ENCODE measurements at places on chromosomes 3 and 15.

- H3K4me3 ChIP-seq, result no peak overlapping the region
- no peaks in the 10 kb centered on the region for H3K27me3 ChIP-seq
- DNase-seq, result no peak
- no peak overlapping the region for H3K27ac ChIP-seq
Measured at GRCh38 chr15:25345943-25346342, 92.9 kb downstream of the UBE3A start.

- DNase-seq, result no peak
- H3K36me3 ChIP-seq, result no peaks in the 10 kb centered on the region
- H3K27ac ChIP-seq, result no peak overlapping the region
Measured at GRCh38 chr15:93493172-93493571, 404.2 kb upstream of the RGMA start.

DNA sequence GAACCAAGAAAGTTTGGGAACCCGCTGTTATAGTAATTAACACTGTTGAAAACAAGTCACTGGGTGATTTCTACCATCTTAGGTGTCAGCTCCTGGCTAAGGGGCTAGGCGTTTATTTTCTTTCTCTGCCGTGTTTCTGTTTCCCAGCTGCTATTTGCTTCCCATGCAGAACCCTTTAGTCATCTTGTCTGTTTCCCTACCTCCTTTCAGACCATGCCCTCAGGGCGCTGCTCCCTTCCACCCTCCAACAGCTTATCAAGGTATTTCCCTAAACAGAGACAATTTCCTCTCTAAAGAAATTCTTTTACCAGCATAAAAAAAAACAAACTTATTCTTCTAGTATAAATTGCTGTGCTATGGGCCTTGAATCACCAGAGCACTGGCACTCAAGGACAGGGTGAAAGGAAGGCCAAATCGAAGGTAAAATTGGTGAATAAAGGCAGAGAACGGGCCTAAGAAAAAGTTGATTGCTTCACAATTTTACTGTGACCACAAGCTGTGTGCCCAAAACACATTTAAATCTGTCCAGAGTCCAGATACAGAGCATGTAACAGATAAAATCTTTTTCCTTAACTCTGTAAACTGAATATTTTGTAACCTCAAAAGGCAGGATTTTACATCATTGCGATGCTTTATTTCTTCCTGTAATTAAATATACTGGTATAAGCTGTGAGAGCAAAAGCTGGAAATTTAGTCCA, 319.2 kb downstream of the ZNF621 start:
- H3K4me1 ChIP-seq, result peaks cover 37% of the 10 kb centered on the region
- H3K36me3 ChIP-seq, result no peaks in the 10 kb centered on the region
- H3K4me3 ChIP-seq, result no peak overlapping the region
- peak; percentile 66 for DNase-seq

DNA sequence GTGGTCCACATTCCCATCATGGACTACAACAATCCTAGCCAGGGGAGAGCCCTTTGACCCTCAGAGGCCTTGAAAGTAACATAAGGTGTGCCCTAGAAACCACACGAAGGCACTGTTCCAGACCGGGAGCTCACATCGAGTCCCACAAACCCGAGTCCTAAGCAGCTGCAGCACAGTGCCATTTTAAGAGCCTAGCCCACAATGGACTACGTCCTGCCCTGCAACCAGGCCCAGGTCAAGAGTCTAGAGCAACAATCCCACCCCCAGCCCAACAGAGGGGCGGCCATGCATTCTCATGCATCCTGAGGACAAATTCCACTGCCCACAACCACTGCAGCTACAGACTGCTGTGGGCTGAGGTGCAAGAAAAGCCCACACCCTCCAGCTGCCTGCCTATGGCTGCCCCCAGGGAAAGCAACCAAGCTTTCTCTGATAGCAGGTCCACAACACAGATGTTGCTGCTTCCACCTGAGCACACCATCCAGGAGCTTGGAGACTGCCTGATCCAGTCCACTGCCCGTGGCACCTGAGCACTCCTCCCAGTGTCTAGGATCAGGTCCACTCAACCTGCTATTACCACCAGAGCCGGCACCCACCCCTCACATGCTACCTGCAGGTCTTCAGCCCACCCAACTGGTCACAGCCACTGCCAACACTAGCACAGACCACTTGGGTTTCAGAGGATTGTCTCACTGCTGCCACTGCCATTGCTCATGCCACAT, 56.8 kb downstream of the IGSF11 start:
- peaks cover 11% of the 10 kb centered on the region for H3K4me1 ChIP-seq
- no peak overlapping the region for H3K27ac ChIP-seq
- no peak overlapping the region for H3K4me3 ChIP-seq
- no peaks in the 10 kb centered on the region for H3K36me3 ChIP-seq

- DNase-seq, result no peak
- no peak overlapping the region for H3K4me3 ChIP-seq
- no peaks in the 10 kb centered on the region for H3K27me3 ChIP-seq
- H3K4me1 ChIP-seq, result no peaks in the 10 kb centered on the region
Measured at GRCh38 chr3:103862415-103862814, 1427.6 kb downstream of the ZPLD1 start.

DNA sequence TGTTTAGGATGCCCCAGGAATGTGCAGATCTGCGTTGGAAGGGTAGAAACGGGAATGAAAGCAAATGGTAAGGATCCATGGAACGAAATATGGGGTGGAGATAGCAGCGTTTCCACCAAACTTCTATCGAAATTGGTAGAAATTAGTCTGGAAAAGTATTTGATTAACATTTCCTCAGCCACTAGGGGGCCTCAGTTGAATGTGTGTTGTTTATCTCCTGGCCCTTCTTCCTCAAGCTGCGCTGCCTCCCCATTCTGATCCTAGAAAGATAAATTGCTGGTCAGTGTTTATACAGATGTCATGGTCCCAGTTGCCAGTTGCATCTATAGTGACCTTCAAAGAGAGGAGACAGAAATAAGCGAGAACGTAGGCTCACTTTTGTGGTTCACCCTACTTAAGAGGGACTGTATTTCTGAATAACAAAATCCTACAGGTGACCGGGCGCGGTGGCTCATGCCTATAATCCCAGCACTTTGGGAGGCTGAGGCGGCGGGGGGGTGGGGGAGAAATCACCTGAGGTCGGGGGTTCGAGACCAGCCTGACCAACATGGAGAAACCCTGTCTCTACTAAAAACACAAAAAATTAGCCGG, 457.1 kb downstream of the SQOR start:
- peak; percentile 47 for DNase-seq
- no peak overlapping the region for H3K4me3 ChIP-seq
- no peaks in the 10 kb centered on the region for H3K4me1 ChIP-seq
- H3K27me3 ChIP-seq, result no peaks in the 10 kb centered on the region
- H3K27ac ChIP-seq, result no peak overlapping the region
- no peaks in the 10 kb centered on the region for H3K36me3 ChIP-seq

GRCh38 chr3:150299201-150299600, 108.9 kb upstream of the TSC22D2 start:
- no peak overlapping the region for H3K4me3 ChIP-seq
- H3K4me1 ChIP-seq, result peaks cover 39% of the 10 kb centered on the region
- H3K36me3 ChIP-seq, result no peaks in the 10 kb centered on the region
- H3K27me3 ChIP-seq, result no peaks in the 10 kb centered on the region
- H3K27ac ChIP-seq, result peak overlapping the region; percentile 31

DNA sequence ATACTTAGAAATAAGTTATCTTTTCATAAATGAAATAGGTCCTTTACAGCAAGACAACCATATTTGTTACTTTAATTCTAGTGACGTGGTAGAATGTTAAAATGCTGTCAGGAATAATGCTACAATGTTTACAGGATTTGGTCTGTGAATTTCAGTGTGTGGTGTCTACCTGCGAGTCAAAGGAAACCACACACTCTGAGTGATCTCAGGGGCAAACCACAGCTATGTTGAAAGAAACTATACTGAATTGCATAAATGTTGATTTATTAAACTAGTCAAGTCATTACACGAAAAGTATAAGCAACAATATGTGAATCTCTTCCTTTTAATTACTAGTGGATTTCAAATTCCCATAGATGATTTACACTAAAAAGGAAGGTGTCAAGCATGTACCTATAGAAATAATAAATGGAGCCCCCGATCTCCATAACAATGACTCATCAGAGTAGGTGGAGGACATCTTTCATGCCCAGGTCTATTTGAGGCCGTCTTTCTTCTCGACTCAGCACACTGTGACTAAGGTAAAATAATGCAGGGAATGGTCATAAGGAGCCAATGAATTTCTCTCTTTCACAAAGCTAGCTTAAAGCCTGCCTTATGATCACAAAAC, 463.0 kb downstream of the ERC2 start:
- no peak for DNase-seq
- no peaks in the 10 kb centered on the region for H3K4me1 ChIP-seq
- no peaks in the 10 kb centered on the region for H3K36me3 ChIP-seq
- no peak overlapping the region for H3K27ac ChIP-seq

GRCh38 chr3:144200466-144200865, 228.8 kb downstream of the DIPK2A start:
- no peak overlapping the region for H3K4me3 ChIP-seq
- H3K27ac ChIP-seq, result no peak overlapping the region
- no peaks in the 10 kb centered on the region for H3K4me1 ChIP-seq
- H3K27me3 ChIP-seq, result no peaks in the 10 kb centered on the region
- H3K36me3 ChIP-seq, result no peaks in the 10 kb centered on the region

GRCh38 chr15:60381148-60381788, 16.5 kb downstream of the ANXA2 start:
- no peaks in the 10 kb centered on the region for H3K27me3 ChIP-seq
- H3K27ac ChIP-seq, result no peak overlapping the region
- no peak for DNase-seq
- peaks cover 13% of the 10 kb centered on the region for H3K4me1 ChIP-seq
- H3K36me3 ChIP-seq, result peaks cover 26% of the 10 kb centered on the region
- H3K4me3 ChIP-seq, result no peak overlapping the region

GRCh38 chr3:180680097-180680430, 775 bp upstream of the CCDC39 start:
- H3K27ac ChIP-seq, result no peak overlapping the region
- DNase-seq, result peak; percentile 59
- no peaks in the 10 kb centered on the region for H3K36me3 ChIP-seq

- no peaks in the 10 kb centered on the region for H3K27me3 ChIP-seq
- H3K36me3 ChIP-seq, result peaks cover 45% of the 10 kb centered on the region
- peaks cover 13% of the 10 kb centered on the region for H3K4me1 ChIP-seq
- DNase-seq, result no peak
Measured at GRCh38 chr15:65580287-65580686, 30.6 kb downstream of the INTS14 start.

DNA sequence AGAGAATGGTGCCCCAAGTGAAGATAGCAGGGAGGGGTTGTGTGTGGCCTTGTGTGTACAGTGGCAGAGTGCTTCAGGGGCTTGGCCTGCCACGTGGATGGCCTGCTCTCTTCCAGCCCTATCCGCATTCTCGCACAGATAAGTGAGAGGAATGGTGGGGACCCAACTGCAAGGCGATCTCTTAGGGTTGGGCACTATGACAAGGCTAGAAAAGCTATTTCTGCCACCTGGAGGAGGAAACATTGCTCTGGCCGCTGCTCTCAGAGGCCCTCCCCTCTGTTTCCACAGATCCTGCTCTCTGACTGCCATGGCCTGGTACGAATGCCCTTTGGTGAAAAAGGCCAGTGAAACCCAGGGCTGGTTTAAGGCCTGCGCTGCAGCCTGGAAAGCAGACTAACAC, 20.6 kb downstream of the EEFSEC start:
- no peak overlapping the region for H3K4me3 ChIP-seq
- no peak overlapping the region for H3K27ac ChIP-seq
- no peak for DNase-seq
- H3K36me3 ChIP-seq, result no peaks in the 10 kb centered on the region
- H3K4me1 ChIP-seq, result no peaks in the 10 kb centered on the region

DNA sequence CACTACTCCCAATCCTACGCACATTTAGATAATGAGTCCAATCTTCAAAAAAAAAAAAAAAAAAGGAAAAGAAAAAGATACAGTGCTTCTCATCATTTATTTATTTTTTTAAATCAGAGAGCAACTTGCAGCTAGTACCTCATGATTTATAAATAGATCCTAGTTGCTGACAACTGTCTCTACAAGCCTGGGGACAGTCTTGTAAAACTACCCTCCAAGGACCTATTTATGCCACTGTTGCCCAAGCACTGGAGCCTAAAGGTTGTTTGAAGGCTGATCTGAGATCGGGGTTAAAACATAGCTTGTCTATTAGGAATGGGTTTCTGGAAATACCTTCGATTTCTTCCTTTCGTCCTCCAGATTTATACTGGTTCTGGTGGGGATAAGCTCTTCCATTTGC, 14.7 kb downstream of the GABRR3 start:
- H3K4me3 ChIP-seq, result no peak overlapping the region
- DNase-seq, result no peak
- no peaks in the 10 kb centered on the region for H3K4me1 ChIP-seq
- no peaks in the 10 kb centered on the region for H3K27me3 ChIP-seq

DNA sequence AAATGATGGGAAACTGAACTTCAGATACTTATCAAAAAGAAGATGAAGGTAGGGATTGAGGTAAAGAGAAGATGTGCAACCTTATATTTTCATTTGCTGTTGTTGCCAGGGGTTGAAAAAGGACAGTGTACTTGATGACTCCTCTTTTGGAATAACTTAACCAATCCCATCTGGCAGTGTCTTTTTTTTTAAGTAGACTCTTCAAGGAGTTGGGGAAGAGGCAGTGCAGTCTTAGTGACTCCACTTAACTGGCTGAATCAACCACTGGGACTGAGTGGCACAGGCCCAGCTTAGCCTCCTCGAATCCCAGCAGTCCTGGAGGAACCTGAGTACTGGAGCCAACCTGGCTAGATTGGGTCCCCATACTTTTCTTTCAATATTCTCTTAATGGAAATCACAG, 27.3 kb upstream of the FILIP1L start:
- H3K27me3 ChIP-seq, result no peaks in the 10 kb centered on the region
- DNase-seq, result no peak
- H3K36me3 ChIP-seq, result no peaks in the 10 kb centered on the region
- no peaks in the 10 kb centered on the region for H3K4me1 ChIP-seq
- no peak overlapping the region for H3K4me3 ChIP-seq

DNA sequence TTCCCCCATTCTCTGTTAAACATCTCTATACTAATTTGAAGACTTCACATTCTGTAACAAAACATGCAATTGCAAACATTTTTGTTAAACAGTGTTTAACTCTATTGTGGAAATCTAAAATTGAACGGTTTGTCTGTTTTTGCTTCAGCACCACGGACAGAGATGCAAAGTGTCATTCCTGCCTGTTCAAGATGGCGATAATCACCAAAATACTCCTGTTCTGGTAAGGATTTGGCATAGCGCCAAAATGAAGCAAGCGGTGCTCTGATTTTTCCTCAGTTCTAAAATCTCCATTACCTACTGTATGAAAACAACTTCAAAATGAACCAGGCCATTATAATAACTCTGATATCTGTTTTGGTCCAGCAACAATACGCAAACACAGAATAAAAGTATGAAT, 129.7 kb upstream of the TUSC7 start:
- H3K4me1 ChIP-seq, result no peaks in the 10 kb centered on the region
- H3K36me3 ChIP-seq, result no peaks in the 10 kb centered on the region
- H3K27ac ChIP-seq, result no peak overlapping the region
- H3K4me3 ChIP-seq, result no peak overlapping the region

GRCh38 chr3:174094669-174095068, 697.1 kb downstream of the NLGN1 start:
- H3K36me3 ChIP-seq, result no peaks in the 10 kb centered on the region
- no peaks in the 10 kb centered on the region for H3K4me1 ChIP-seq
- no peak overlapping the region for H3K4me3 ChIP-seq
- H3K27me3 ChIP-seq, result no peaks in the 10 kb centered on the region
- no peak for DNase-seq
